Fibroblast of mammary gland (primary cell): ENCODE measurements at places on chromosomes 4 and X.
A peak's percentile ranks its signal among the peaks of the same experiment; 100 is the strongest.

DNA sequence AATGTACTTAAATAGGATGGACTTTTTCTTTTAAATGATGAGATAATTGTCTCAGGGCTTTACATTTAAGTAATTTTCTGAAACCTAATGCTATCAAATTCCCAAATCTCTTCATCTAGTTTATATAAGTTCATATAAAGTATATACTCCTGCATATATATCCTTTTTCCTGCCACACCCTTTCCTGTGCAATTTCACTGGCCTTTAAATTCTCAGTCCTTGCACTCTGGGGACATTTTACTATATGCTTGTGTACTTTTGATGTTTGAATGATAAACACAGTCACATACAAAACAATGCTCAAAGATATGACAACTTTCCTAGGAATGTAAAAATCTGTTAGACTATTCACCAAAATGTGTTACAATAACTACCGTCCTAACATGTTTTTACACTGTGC is 60.1 kb downstream of the NDST4 start:
- no peak for DNase-seq

- no peak for DNase-seq
These were observed 171.2 kb downstream of the THOC2 start for GRCh38 chrX:123561439-123562215.

GRCh38 chrX:46168254-46168653 is 377.0 kb downstream of the ZNF674 start:
- no peak for DNase-seq

DNA sequence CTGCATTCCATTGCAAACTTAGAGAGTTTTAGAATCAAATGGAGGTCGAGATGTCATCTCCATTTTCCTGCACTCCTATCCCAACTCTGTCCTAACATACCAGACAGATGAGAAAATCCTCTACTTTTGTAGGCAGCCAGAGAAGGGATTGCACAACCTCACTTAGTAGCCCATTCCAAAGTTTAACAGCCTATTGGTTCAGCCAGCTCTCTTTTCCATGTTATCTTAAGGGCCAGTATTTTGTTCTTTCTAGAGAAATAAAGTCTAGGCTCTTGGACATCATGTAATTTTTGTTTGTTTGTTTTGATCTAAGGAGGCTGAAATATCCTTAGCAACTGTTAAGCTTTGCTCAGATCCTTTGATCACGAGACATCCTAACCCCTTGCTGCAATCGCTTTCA is 173.0 kb downstream of the COX18 start:
- peak; percentile 81 for DNase-seq

GRCh38 chrX:9019151-9019550 is 14.8 kb downstream of the FAM9B start:
- DNase-seq: peak; percentile 62

DNA sequence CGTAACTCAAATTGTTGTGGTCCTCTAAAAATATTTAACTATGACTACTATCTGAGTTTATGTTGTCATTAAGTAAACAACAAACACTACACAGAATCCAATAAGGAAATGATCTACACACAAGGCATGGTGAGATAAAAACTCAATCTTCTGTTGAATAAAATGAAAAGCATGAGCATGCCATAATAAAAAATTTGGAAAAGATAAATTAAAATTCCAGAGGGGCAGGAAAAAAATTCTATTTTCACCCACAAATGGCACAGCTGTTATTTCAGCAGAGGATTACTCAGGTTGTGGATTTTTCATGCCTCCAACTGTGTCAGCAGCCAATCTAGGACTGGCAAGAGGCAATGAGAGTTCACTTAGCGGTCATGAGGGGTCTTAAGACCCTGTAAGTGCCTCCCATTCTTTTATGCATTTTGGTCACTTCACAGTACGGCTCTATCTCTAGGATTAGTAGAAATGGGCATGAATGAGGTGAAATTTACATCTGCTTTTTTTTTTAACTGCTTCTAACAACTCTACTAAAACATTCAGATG is 639.8 kb upstream of the DIPK2B start:
- no peak for DNase-seq

DNA sequence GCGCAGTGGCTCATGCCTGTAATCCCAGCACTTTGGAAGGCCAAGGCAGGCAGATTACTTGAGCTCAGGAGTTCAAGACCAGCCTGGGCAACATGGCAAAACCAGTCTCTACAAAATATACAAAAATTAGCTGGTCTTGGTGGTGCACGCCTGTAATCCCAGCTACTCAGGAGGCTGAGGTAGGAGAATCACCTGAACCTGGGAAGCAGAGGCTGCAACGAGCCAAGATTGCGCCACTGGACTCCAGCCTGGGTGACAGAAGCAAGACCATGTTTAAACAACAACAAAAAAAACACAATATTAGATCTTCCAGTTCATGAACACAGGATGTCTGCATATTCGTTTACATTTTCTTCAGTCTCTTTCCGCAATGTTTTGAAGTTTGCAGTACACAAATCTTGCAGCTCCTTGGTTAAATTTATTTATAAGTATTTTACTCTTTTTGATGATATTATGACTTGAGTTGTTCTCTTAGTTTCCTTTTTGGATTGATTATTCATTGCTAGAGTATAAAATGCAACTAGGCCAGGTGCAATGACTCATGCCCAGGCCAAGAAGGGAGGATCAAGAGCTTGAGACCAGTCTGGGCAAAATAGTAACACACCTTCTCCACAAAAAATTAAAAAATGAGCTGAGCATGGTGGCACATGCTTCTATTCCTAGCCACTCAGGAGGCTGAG is 30.4 kb upstream of the ABCG2 start:
- no peak for DNase-seq

DNA sequence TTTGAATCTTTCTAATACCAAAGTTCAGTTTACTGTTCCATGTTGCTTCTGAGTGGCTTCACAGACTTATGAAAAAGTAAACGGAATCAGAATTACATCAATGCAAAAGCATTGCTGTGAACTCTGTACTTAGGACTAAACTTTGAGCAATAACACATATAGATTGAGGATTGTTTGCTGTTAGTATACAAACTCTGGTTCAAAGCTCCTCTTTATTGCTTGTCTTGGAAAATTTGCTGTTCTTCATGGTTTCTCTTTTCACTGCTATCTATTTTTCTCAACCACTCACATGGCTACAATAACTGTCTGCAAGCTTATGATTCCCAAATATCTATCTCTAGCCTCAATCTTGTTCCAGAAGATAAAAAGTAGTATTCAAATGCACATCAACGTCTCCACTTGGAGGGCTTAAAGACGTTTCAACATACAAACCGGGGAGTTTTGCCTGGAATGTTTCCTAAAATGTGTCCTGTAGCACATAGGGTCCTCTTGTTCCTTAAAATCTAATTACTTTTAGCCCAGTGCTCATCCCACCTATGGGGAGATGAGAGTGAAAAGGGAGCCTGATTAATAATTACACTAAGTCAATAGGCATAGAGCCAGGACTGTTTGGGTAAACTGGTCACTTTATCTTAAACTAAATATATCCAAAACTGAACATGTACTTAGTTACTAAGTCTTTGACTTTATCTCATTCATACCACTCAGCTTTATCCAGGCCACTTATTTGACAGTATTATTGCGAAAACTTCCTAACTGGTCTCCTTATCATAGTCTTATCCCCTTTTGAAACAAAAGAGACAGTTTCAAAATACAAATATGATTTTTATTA is 3.6 kb upstream of the AFP start:
- DNase-seq: no peak

DNA sequence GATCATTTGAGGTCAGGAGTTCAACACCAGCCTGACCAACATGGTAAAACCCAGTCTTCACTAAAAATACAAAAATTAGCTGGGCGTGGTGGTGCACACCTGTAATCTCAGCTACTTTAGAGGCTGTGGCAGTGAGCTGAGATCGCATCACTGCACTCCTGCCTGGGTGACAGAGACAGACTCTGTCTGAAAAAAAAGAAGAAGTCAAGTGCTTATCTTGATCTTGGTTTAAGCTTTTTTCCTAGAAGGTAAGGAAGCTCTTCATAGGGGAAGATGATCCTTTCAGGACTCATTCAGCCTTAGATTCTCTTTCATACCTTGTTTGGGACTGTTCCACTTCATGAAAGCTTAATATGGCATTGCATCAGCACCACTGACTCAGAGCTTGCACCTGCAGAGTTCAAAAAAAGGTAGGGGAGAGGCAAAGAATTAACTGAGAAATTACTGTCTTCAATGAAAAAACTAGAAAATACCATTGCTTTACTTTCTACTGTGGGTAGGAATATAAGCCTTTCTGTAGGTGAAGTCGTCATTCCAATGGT is 70.8 kb upstream of the EPGN start:
- DNase-seq: no peak

DNA sequence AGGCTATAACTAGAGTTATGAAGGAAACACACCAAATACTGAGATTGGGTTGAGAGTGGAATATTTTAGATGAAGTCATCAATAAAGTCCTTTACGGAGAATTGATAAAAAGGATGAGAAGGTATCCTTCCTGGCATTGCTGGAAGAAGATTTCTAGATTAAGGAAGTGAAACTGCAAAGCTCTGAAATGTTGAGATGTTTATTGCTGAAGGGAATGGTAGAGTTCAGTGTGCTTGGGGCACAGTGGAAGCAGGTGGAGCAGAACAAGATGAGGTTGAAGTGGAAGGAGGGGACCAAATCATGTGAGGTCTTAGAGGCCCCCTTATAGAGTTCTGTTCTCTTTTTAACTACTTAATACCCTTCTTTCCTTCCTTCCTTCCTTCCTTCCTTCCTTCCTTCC is 848.5 kb downstream of the RAB28 start:
- DNase-seq: no peak
